ENCODE measurements at places on chromosomes 2 and 18.

- no peak for DNase-seq
Measured at GRCh38 chr2:127175041-127175721, 44.9 kb downstream of the CYP27C1 start.

- no peak for DNase-seq
Measured at GRCh38 chr2:170779304-170779703, 9.1 kb downstream of the ERICH2 start.

GRCh38 chr2:230254152-230254881 lies 28.8 kb downstream of the SP140 start:
- no peak for DNase-seq

- DNase-seq, result no peak
Measured at GRCh38 chr18:43671431-43671830, 394.1 kb upstream of the SYT4 start.

GRCh38 chr2:10922307-10923007 lies 10.7 kb downstream of the KCNF1 start:
- no peak for DNase-seq

DNA sequence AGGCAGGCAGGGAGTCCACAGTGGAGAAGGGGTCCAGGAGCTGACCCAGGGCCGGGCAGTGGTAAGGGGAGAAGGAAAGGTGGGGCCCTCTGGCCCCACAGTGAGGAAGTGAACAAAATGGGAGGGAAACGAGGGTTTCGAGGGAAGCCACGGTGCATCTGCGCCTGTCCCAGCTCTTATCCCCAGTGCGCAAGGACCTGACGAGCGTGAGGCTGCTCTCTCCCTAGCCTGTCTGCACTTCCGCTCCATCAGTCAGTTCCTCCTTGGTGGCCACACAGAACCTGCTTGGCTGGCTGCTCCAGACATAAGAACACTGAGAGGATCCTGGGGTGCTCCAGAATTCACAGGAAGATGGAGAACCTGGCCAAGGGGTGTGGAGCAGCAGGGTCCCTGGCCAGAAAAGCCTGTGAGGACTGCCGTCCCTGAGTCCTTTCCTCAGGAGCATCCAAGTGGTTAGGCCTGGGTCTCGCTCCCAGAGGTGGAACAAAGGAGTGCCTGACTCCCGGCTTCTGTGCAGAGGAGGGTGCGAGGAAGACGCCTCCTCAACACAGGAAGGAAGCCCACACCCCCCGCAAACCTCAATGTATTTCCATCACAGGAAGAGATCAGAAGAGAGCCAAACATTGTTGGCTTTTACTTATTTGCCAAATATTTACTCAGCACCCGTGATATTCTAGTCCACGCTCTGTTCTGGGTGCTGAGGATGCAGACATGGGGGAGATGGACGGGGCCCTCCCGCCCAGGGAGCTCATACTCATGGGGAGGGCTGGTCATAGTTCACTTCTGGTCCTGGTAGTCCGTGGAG lies 43.7 kb upstream of the SEMA4C start:
- DNase-seq, result no peak

DNA sequence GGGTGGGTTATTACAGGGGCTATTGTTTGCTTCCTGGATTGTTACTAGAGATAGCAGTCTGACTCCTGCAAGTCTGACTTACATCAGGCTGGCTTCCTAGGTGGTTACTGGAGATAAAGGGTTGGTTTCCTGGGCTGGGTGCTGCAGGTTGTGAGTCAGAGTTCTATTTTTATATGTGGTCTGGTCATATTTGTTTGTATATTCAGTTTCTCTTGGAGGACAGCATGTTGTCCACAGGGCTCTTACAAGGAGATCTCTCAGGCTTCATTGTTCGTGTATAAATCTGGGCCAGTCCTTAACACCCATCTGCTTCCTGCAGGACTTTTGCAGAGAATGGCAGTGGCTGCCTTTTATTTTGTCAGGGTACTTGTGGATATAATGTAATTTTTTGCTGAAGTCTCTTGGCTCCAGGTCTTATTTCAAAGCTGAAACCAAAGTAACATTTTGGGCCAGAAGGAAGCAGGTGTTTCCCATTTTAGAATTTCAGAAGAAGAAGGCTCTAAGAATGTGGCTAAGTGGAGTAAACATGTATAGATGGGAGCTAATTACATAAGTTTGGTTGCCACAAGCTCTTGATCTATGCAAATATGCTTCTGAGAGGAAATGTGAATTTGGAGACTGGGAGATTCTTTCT lies 65.9 kb upstream of the SLC16A14 start:
- no peak for DNase-seq

DNA sequence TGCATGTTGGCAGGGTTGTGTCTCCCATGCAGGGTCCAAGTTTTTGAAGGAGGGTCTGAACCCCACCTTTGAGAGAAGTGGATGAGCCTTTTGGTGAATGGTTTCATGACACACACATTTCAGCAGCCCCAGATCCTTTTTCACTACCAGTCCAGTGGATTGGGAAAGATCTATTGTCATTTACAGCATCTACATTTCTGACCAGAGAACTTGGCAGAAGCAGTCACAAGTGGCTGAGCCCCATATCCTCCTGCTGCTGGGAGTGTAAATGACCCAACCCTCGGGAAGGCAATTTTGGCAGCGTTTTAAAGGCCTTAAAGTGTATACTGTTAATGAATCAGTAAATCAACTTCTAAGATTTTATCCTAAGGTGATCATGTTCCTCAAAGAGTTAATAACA lies 174.1 kb upstream of the RASGRP3 start:
- DNase-seq, result no peak

DNA sequence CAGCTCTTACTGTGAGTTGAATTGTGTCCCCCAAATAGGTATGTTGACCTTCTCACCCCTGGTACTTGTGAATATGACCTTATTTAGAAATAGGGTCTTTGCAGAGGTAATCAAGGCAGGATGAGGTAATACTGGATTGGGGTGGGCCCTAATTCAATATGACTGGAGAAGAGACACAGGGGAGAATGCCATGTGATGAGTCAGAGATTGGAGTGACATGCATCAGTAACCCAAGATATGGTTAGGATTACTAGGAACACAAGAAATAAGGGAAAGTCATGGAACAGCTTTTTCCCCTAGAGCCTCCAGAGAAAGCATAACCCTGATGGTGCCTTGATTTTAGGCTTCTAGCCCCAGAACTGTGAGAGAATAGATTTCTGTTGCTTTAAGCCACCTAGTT lies 37.0 kb upstream of the ATP5MC3 start:
- DNase-seq, result no peak

GRCh38 chr18:33051407-33051806 lies 278.6 kb upstream of the KLHL14 start:
- DNase-seq, result no peak

DNA sequence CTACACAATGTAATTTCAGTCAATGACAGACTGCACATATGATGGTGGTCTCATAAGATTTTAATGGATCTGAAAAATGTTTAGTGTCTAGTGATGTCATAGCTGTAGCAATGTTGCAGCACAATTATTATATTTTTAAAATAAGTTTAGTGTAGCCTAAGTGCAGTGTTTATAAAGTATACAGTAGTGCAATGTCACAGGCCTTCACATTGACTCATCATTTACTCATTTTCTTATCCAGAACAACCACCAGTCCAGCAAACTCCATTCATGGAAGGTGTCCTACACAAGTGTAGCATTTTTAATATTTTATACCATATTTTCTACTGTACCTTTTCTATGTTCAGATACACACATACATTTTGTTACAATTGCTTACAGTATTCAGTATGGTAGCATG lies 663.1 kb downstream of the ERBB4 start:
- DNase-seq, result no peak

DNA sequence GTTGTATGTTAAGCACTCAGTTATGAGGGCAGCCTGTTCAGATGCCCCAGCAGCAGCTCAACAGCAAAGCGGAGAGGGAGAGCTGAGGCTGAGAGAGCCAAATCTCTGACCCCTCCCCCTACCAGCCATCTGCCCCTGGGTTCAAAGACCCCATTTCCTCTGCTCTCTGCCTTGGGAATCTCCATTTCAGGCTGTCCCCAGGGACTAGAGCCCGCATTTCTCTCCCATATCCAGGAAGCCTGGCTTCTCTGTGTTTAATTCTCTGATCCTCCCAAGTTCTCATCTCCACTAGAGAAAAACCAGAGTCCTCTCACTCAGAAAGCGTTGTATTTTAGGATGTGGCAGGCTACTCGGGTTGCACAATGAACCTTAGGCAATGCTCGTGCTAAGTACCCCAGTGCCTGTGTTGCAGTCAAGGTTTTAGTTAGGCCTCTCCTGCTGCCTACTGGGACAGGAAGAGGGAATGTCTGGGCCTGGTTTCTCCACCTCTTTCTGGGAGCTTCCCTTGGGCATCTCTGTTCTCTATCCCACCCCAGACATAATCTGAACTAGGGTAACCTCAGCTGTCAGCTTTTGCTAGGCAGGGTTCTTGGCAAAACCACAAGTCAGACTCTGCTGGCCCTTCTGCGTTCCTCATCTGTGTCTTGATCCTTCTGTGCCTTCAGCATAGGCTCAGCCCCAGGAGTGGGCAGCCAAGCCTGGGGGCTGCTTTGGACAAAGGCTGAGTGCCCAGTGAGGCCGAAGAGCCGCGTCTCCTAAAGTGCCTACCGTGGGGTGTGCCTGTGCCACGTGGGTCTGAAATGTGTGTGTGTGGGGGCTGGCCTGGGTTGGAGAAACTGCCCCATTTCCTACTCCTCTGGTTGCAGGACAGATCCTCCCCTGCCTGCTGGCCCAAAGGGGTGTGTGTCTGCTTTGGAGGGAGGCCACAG lies 96.8 kb downstream of the STPG4 start:
- DNase-seq, result no peak

- DNase-seq, result no peak
Measured at GRCh38 chr2:190170673-190171072, 108.1 kb upstream of the MSTN start.

DNA sequence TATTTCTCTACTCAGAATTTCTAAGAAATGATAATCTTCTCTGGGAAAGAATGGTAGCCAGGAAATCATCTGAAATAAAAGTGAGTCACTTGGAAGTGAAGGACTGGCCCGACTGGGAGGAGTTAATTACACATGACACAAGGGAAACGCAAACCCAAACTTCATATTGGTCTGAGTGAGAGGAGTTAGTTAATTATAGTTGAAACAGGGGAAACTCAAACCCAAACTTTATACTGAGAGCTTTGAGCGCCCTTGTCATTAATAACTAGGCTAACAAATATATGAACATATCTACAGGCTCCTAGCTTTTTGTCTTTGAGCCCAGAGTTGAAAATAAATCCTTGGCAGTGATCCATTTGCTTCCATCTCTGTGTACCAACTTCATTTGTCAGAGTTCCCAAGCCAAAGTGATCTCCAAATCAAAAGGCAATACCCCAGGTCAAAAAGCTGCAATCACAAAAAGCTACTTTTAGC lies 187.8 kb upstream of the COL3A1 start:
- no peak for DNase-seq

DNA sequence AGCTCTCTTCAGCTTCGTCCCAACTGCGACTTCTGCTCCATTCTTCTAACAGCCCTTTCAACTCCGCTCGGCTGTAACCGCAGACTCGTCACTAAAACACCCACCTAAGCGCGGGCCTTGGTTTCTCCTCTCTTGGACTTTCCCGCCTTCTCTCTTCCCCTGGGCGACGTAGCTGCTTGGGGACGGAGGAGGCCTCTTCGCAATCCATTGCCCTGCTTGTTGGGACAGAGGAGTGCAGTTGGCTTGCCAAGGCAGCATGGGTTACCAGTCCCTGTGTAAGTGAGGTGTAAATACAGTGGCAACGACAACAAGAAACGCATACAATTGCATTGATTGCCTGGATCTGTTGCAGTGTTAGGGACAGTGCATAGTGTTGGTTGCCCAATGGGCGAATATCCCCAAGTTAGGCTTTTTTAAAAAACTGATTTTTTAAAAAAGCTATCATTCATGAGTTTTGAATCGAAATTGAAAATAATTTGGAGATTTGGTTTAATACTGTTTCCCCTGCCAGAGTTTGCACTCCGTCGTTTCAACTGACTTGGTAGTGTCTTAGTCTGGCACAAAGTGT lies 484 bp upstream of the DARS1 start:
- no peak for DNase-seq

DNA sequence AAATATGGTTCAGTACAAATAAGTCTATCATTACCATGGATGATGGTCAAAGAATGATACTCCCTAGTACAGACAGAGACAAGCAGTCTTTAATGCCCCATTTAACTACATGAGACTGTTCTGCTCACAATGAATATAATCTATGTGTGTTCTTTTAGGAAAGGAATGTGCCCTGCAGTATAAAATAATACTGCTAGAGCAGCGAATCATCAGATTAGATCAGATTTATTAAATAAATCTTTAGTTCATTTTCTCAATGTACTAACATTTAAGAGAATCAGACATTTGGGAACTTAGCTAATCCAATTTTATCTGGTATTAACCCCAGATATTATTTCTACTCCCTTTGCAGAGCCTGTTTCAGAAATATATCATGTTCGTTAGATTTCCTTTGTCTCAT lies 272.0 kb upstream of the GCFC2 start:
- no peak for DNase-seq

GRCh38 chr2:242001853-242002252 lies 132.3 kb downstream of the RTP5 start:
- DNase-seq, result no peak

GRCh38 chr2:109064660-109065390 lies 64.2 kb upstream of the SH3RF3 start:
- no peak for DNase-seq

GRCh38 chr18:3297025-3297984 lies 35.4 kb downstream of the MYL12B start:
- DNase-seq, result no peak

GRCh38 chr2:121066526-121066925 lies 218.5 kb downstream of the TFCP2L1 start:
- no peak for DNase-seq

- no peak for DNase-seq
Measured at GRCh38 chr2:208415255-208415654, 8.7 kb downstream of the PTH2R start.

- DNase-seq, result no peak
Measured at GRCh38 chr2:143171817-143172216, 42.6 kb downstream of the ARHGAP15 start.

DNA sequence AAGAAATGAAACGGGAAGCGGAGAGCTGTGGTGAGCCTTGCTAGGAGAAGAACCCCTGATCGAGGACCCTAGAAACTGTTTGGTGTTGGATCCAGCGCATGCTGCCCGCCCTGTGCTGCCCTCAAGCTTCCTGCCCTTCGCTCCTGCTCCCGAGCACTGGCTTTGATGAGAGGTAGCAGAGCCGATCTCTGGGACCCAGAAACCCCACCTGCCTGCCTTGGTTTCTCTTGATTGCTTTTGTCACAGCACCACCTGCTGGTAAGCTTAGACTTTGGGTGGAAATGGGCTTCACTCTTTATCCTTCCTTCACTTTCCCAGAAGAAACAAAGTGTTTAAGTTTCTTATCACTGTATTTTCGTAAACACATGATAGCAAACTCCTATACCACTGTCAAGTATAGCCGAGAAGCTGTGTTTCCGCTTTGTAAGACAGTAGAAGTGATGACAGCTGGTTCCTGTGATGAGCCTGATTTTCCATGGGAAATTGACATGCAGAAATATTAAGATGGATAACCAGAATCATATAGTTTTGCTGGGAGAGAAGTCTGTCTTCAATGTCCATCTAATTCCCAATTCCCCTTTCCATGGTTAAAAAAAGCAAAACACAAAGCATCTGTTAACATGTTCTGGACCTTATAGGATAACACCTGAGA lies 267.4 kb downstream of the PHLPP1 start:
- DNase-seq, result no peak

All from cortex of kidney (tissue), 1 donor.